ENCODE measurements at places on chromosomes 1 and 21.

- no peak for DNase-seq
Measured at GRCh38 chr1:175182201-175182746, 10.3 kb downstream of the KIAA0040 start.

DNA sequence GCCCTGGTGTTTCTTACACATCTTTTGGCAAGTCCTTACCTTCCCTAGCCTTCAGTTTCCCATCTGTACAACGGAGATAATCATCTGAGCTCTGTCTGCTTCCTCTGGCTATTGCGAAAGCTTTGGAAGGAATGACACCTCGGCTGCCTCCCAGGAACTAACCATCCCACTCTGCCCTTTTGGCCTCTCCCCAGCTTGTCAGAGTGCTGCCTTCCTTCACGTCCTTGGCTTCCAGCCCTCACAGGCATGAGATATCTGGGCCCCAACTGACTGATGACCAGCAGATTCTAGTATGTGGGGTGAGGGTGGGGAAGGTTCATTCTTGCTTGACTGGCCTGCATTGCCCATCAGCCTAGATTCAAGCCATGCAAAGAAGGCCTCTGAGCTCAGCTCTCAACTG, 253.1 kb upstream of the FGGY start:
- no peak for DNase-seq

GRCh38 chr1:36981771-36982622, 52.3 kb downstream of the GRIK3 start:
- DNase-seq: no peak

DNA sequence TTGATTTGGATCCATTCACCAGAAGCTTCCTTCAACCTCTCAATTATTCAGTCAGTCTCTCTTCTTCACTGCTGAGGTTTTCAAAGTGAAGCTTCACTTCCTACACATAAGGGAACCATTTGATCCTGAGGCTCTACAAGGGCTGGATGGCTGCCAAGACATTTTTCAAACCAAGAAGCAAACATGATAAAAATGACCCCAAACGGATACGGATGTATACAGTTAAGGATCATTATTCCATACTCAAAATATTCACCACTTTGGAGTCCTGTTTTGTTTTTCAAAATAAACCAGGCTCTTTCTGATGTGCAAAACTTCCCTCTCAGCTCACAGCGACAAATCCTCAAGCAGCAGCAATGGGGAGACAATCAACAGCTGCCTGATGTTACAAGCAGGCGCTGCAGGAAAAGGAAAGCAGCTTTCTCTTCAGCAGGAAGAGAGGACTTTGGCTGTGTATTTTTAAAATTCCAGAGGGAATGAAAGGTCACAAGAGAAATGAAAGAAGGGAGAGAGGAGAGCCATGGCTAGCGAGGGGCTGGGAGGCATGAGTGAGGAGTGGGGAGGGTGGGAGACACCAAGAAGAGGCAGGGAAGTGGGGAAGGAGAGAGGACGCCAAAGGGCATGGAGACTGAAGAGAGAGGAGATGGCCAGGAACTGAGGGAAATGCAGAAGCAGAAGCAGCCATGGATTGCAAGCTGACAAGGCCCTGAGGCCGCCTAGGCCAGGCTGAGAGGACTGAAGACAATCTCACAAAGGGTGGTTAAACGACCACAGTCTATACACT, 145.4 kb downstream of the SLC45A1 start:
- DNase-seq: no peak

DNA sequence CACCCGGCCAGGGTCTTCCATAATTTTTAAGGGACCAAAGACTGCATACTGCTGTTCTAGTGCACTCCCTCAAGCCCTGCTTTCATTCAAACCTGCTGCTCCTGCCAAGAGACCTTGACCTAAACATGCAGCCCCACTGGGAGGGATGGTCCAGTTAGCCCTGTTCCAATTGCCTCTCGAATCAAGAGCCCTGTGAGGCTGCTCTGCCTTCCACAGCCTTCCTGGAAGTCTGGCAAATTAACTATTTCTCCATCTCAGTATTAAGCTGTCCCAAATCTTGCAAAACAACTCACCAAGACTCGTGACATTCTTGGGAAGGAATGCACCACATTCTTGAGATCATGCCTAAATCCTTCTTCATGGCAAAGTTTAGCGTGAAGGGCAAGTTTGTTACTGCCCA, 231.3 kb downstream of the C1orf94 start:
- no peak for DNase-seq

- DNase-seq: no peak
Measured at GRCh38 chr1:207619871-207620542, 24.9 kb upstream of the CR1L start.

GRCh38 chr1:201008666-201009360, 14.7 kb downstream of the KIF21B start:
- DNase-seq: no peak

GRCh38 chr1:232417636-232418248, 212.2 kb downstream of the SIPA1L2 start:
- no peak for DNase-seq

GRCh38 chr1:236257216-236257615, 24.5 kb downstream of the ERO1B start:
- no peak for DNase-seq

Data from activated CD8-positive, alpha-beta memory T cell treated with anti-CD3 and anti-CD28 coated beads for 4 hours (primary cell).